Nasal cavity respiratory epithelium epithelial cell of viscerocranial mucosa (primary cell): ENCODE measurements at places on chromosomes 6 and 20. TPM values are rescaled to one million over a fixed set of nuclear protein-coding genes. Genes with fewer than 3 reads are reported as not detected.

The TRMT6 gene
- 19.6 and 21.5 TPM in 2 replicates for total RNA-seq

The TEAD3 gene
- total RNA-seq: 6.5 and 18.9 TPM in 2 replicates

The UBR2 gene
- total RNA-seq: 27.7 and 38.0 TPM in 2 replicates

The TFAP2D gene
- total RNA-seq: not detected in 2 replicates

The SUMO4 gene
- total RNA-seq: 0.68 and 1.9 TPM in 2 replicates

The GGT7 gene
- 1.4 and 6.7 TPM in 2 replicates for total RNA-seq

The HLA-DMA gene
- 0.68 and 2.4 TPM in 2 replicates for total RNA-seq

The SRPK1 gene
- 77.9 and 108 TPM in 2 replicates for total RNA-seq

The C6orf118 gene
- total RNA-seq: not detected in 2 replicates

The GABRR1 gene
- not detected in 2 replicates for total RNA-seq

The SLC52A3 gene
- total RNA-seq: 0.34 and 3.5 TPM in 2 replicates

The TSBP1 gene
- total RNA-seq: not detected in 2 replicates

The NR2E1 gene
- under 0.01 and 0.85 TPM in 2 replicates for total RNA-seq

The SYNDIG1 gene
- total RNA-seq: 0.07 TPM in 1 of 2 replicates, not detected in the other

The SLC35F1 gene
- under 0.01 TPM in 1 of 2 replicates, not detected in the other for total RNA-seq

The GLP1R gene
- not detected in 2 replicates for total RNA-seq

The TRDN gene
- not detected in 2 replicates for total RNA-seq

The PREP gene
- 33.2 and 58.7 TPM in 2 replicates for total RNA-seq

The OR2H2 gene
- not detected in 2 replicates for total RNA-seq

The AKIRIN2 gene
- total RNA-seq: 41.7 and 63.4 TPM in 2 replicates

The UNC5CL gene
- 0.14 and 0.34 TPM in 2 replicates for total RNA-seq

The ADTRP gene
- total RNA-seq: 10.6 and 25.3 TPM in 2 replicates
